ENCODE measurements at places on chromosomes 1 and 21. TPM values are rescaled to one million over a fixed set of nuclear protein-coding genes. Genes with fewer than 3 reads are reported as not detected.
A peak's percentile ranks its signal among the peaks of the same experiment; 100 is the strongest.

- H3K27me3 ChIP-seq = no peaks in the 10 kb centered on the region
- DNase-seq = no peak
- no peak overlapping the region for H3K27ac ChIP-seq
- H3K36me3 ChIP-seq = no peaks in the 10 kb centered on the region
- no peak overlapping the region for H3K4me3 ChIP-seq
Observed at GRCh38 chr1:164667001-164667400, 108.0 kb downstream of the PBX1 start.

DNA sequence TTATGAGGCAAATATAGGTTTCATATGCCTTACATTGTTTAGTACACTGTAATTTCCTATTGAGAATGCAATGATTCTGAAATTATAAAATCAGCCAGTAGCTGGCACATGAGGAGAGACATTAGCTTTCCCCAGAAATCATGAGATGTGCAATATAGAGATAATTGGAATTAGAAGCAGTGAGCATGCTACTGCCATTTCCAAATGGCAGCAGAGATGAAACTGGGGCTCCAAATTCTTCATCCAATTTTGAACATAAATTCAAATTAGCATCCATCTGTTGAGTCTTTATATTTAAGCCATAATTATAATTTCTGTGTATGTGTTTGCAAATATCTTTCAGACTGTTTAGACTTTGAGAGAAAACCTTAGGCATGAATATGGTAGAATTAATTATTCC lies 28.8 kb downstream of the PTGER3 start:
- H3K36me3 ChIP-seq = no peaks in the 10 kb centered on the region
- no peak overlapping the region for H3K4me3 ChIP-seq
- no peak overlapping the region for H3K27ac ChIP-seq
- no peaks in the 10 kb centered on the region for H3K27me3 ChIP-seq
- H3K4me1 ChIP-seq = no peaks in the 10 kb centered on the region

DNA sequence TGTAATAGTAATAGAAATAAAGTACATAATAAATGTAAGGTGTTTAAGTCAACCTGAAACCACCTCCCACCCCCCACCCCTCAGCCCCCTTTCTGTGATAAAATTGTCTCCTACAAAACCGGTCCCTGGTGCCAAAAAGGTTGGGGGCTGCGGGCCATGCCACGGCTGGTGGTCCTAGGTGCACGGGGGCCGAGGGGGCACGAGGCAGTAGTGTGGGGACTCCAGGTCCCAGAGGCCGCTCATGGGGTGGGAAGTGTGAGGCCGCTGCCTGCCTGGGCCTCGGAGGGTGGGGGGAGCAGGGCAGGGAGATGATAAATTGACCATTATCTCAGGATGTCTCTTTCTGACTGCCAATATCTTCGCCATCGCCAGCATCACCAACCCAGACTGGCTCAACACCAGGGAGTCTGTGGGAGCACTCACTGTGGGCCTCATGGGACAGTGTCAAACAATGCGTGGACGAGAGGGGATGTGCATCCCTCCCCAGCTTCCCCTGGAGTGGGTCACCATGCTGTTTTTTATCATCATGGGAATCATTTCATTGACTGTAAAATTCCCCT lies 6.5 kb downstream of the ZBTB17 start:
- peaks cover 24% of the 10 kb centered on the region for H3K36me3 ChIP-seq
- no peak overlapping the region for H3K27ac ChIP-seq
- DNase-seq = no peak
- H3K4me1 ChIP-seq = peaks cover 17% of the 10 kb centered on the region
- no peak overlapping the region for H3K4me3 ChIP-seq
- H3K27me3 ChIP-seq = no peaks in the 10 kb centered on the region

GRCh38 chr1:159829822-159830465 lies 3.3 kb downstream of the SLAMF8 start:
- no peak overlapping the region for H3K27ac ChIP-seq
- H3K36me3 ChIP-seq = no peaks in the 10 kb centered on the region
- no peaks in the 10 kb centered on the region for H3K27me3 ChIP-seq
- peaks cover 2% of the 10 kb centered on the region for H3K4me1 ChIP-seq
- peak; percentile 86 for DNase-seq

- no peak overlapping the region for H3K4me3 ChIP-seq
- DNase-seq = peak; percentile 52
Observed at GRCh38 chr1:39129514-39129913, 75.0 kb upstream of the MACF1 start.

DNA sequence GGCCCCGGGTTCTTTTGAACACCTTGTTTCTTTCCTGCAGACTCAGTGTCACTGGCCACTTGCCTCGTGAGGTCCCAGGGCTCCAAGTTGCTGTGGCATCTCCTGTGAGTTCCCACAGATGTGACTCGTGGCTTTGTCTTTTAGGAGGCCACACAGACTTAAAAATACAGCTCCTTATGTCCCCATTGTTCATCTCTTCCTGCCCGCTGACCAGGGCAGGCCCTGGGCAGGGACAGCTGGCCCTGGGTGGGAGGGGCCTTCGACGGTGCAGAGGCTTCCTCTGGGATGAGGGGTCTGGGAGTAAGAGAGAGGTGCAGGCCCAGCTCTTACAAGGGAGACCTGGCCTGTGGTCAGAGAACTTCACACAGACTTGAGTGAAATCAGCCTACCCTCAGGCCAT lies 15.6 kb downstream of the LDLRAP1 start:
- no peak overlapping the region for H3K27ac ChIP-seq
- H3K4me3 ChIP-seq = no peak overlapping the region
- H3K36me3 ChIP-seq = peaks cover 7% of the 10 kb centered on the region

The MAPKAPK2 gene
- total RNA-seq = 31.3 TPM

The PTPN7 gene
- total RNA-seq = not detected

The HENMT1 gene
- 3.0 TPM for total RNA-seq

Measured in fibroblast of lung (primary cell).